Foreskin melanocyte (primary cell): ENCODE measurements at places on chromosomes 6 and 20.

DNA sequence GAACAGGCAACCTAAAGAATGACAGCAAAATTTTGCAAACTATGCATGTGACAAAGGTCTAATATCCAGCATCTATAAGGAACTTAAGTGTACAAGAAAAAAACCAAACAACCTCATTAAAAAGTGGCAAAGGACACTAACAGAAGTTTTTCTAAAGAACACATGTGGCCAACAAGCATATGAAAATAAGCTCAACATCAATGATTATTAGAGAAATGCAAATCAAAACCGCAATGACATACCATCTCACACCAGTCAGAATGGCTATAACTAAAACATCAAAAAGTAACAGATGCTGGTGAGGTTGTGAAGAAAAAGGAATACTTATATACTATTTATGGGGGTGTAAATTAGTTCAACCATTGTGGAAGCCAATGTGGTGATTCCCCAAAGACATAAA lies 5.5 kb downstream of the RFPL4B start:
- DNase-seq: no peak

DNA sequence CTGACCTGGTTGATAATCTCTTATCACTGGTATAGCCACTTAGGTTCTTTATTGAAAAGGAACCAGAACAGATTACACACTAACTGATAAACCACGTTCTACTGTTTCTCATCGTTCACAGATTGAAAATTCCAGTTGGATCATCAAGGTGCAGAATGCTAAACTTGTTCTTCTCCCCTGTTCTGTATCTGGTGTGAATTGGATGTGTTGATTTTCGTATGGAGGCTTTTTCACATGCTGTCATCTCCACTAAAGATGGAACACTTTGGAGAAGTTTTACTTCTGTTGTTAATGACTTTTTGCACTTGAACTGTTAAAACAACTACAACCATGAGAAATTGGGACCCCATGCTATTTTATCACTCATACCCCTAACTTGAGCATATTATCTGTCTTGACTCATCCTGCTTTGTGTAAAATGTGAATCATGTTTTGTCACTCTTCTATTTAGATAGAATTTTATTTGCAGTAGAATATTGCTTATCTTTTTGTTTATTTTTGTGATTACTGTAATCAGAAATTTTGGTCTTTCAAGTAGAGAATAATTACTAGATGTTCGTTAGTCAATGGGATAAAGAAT lies 17.5 kb downstream of the VAPB start:
- DNase-seq: no peak

GRCh38 chr6:38755874-38756273 lies 40.8 kb downstream of the DNAH8 start:
- DNase-seq: no peak

DNA sequence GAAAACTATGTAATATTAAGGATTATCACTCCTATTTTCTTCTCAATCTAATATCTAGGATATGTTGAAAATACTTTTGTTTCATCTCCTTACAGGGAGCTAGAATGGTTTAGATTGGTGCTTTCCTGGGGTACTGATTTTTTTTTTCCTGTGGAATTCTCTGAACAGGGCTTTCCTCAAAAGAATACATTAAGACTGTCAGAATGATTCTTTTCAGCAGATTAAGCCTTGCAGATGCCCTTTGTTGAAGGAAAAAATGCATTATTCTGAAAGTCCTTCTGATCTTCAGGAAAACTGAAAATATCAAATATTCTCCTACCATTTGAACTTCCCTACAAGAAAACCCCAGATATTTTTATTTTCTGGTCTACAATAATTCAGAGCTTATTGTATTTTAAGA lies 178.9 kb downstream of the SOX4 start:
- no peak for DNase-seq

GRCh38 chr20:59438201-59438600 lies 137.8 kb downstream of the EDN3 start:
- no peak for DNase-seq

- no peak for DNase-seq
These were observed 215.3 kb downstream of the BMP7 start for GRCh38 chr20:57051096-57051495.

GRCh38 chr20:23878787-23879186 lies 761 bp downstream of the CST5 start:
- DNase-seq: no peak

- no peak for DNase-seq
These were observed 42.3 kb downstream of the UNC5CL start for GRCh38 chr6:40996591-40997233.

DNA sequence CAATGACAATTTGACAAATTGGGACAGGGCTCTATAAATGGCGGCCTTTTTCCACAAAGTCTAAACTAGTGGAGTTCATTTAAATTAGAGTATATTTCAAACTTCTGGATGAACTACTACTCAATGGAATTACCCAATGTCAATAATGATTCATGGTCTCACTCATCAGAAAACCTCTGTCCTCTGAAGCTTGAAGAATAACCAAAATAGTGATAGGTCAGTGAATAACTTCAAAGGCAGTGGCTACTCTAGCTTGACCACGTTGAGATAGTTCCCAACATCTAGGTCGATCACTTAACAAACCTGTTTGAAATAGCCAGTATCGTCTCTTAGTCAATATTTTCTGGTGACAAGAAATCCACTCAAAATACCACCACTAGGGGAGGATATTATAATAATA lies 197.6 kb downstream of the HDGFL1 start:
- DNase-seq: no peak

GRCh38 chr6:156029286-156029985 lies 573.8 kb upstream of the NOX3 start:
- no peak for DNase-seq

DNA sequence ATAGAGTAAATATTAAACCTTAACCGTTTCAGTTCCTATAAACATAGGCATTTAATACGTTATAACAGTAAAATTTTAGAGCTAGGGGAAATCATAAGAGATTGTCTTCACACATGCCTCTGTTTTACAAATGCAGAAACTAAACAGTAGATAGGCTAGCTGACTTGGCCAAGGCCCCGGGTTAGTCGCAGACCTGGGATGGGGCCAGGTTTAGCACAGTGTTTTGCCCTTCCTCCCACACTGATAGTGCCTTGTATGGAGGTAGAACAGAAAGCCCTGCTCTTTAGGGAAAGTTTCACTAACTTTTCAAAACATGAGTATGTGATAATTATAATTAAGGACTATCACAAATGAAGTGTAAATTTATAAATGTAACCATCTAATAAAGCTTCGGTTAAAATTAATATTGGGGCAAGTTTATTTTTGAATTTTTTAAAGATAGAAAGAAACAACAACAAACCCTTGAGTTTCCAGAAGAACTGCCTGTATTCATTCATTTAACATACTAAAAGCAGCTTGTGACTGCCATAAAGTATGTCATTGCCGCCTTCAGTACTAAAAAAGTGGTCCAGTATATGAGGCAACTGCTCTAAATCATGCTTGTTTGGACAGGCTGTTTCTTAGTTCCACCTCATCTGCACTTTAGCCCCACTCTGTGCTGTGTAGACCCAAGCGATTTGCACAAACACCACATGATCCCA lies 62.5 kb upstream of the LOC128125822 start:
- no peak for DNase-seq

DNA sequence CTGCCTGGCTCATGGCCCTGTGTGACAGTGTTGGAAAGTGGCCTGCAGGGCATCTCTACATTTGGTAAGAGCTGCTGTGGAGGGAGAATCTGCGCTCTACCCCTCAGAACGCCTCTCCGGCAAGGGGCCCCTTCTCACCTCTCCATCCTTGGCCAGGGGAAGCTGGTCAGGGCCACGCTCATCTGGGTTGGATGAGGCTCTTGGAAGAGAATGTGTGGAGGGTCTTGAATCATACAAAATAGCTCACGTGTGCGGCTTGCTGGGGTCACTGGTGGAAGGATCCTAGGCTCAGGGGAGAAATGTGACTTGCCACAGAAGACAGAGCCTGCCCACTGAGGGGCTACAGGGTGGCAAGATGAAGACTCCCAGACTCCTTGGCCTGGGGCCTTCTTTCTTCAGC lies 105.0 kb downstream of the SCML4 start:
- no peak for DNase-seq

DNA sequence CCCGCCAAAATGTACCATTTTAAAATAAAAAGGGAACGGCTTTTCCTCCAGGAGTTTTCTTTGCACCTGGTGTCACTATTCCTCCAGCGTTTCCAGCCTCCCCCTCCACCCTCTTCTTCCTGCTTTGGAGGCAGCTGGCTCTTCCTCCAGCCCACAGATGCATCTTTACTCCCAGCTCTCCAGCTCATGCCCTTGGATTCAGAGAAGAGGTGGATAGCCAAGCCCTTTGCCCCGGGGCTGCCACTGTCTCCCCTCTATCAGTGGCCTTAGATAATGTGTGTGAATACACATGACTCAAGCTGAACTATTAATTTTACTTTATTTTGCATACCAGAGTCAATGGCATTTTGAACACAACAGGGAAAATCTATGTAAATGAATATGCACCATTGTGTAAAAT lies 15.3 kb upstream of the CDH4 start:
- DNase-seq: no peak
